ENCODE measurements at places on chromosomes 11 and 22.

DNA sequence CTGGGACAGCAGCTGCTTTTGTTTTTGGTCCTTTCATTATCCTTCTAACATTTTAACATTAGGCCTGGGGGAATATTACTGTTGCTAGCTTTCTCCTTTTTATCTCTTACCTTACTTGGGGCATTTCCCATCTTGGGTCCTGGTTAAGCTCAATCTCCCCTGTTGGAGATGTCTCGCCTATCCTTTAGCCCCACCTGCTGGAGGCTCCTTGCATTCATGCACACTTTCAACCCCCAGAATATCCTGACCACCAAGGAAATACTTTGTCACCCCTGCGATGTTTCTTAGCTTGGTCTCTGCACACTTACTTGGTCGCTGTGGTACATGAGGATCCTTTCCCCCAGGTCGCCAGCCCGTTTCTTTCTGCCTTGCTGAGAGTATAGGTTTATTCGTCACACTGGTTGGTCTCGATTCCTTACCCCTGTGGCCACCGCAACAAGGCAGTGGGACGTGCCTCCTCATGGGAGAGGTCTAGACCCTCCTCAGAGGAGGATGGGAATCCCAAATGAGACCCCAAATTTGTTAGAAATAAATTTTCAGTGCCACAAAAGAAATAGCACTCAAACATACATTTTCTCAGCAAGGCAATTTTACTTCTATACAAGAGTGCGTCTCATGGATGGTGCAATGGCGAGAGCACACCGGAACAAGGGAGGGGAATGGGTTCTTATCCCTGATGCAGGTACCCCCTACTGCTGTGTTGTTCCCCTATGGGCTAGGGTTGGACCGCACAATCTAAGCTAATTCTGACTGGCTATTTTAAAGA, 5.4 kb upstream of the TXN2 start:
- DNase-seq: peak; percentile 63

DNA sequence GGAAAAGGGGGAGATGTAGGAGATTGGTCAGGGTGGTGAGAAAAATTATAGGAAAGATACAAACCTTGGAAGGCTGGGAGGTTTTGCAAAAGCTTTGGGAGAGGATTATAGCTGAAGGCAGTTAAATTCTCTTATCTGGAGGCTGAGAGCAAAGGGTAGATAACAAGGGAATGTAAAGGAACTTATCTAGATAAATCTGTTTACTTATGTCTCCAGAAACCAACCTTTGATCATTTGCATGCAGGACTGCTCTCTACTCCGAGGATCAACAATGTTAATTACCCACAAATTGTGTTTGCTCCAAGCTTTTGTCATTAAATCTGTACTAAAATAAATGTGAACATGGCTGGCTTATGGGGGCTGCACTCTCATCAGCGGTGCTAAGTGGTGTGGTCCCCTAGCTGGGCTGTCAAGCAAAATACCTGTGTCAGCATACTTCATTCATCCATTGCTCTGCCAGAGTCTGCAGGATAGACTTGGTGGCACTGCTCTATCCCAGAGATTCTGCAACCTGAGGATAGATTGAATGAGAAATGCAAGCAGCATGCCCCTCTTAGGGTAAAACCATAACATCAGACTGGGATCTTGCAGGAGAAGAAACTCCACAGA, 1599.2 kb upstream of the TENM4 start:
- no peak for DNase-seq

GRCh38 chr11:359181-359714, 10.1 kb upstream of the B4GALNT4 start:
- DNase-seq: peak; percentile 20

DNA sequence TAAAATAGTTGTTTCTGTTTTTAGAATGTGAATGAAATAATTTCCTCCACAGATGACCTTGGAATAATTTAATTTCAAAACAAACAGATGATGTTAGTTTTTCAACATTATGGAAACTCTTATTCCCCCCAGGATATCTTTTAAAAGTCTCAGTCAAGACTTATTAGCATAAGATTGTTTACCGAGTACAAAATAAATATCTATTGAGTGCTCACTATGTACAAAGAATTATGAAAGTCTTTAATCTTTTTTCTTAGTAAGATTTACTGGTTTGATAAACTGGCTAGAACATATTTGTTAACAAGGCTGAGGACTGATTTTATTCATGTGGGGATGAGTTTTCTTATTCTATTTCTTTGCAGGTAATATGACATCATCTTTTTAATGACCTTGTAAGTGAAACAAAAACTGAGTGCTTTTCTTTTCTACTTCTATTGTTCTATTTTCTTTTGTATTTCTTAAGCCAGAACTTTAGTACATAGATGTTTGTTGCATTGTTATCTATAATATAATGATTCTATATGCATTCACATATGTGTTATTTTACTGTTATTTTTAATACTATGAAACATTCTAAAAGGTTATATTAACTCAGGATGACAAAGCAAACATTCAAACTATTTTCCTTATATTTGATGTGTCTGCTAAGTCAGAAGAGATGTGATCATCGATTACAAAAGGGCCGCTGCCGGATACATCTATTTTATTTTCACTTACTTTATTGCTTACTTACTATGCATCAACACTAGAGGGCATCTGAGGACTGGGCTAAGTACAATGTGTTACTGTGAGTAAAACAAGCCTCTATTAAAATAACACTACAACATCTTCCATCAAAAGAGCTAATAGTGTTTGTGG, 111.0 kb upstream of the ARHGAP42 start:
- peak; percentile 59 for DNase-seq

- peak; percentile 40 for DNase-seq
Measured at GRCh38 chr11:130638033-130638432, 189.6 kb downstream of the ADAMTS15 start.

- DNase-seq: no peak
Measured at GRCh38 chr11:95084509-95084908, 5.1 kb upstream of the ENDOD1 start.

DNA sequence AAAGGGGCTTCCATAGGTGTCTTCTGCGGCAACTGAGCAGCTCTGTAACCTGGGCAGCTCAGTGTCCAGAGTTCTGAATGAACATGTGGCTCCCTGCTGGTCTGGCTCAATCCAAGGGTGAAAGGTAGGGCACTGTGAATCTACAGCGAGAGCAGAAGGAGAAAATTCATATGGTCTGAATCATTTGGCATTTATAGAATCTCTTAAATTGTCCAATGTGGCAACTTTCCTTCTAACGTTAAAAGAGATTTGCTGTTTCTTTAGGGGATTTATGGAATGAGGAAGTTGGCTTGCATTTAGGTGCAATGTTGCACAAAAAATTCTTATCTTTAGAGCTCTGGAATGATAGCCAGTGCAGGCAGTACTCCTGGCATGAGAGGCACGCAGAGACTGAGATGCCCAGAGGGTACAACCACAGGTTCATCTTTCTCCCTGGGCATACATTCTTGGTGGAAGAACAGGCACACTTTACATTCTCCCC, 17.0 kb downstream of the ATXN10 start:
- peak; percentile 91 for DNase-seq

- DNase-seq: peak; percentile 64
Measured at GRCh38 chr11:78080818-78081495, 1.3 kb upstream of the NDUFC2 start.

- DNase-seq: peak; percentile 94
Measured at GRCh38 chr11:7020183-7020917, at the start of the genes NLRP14 and ZNF214. NLRP14 (plus strand) TSS chr11:7020479; CDS start chr11:7038587, 18,108 bp downstream. ZNF214 (minus strand) TSS chr11:7020346; CDS start chr11:7002835, 17,511 bp downstream.

DNA sequence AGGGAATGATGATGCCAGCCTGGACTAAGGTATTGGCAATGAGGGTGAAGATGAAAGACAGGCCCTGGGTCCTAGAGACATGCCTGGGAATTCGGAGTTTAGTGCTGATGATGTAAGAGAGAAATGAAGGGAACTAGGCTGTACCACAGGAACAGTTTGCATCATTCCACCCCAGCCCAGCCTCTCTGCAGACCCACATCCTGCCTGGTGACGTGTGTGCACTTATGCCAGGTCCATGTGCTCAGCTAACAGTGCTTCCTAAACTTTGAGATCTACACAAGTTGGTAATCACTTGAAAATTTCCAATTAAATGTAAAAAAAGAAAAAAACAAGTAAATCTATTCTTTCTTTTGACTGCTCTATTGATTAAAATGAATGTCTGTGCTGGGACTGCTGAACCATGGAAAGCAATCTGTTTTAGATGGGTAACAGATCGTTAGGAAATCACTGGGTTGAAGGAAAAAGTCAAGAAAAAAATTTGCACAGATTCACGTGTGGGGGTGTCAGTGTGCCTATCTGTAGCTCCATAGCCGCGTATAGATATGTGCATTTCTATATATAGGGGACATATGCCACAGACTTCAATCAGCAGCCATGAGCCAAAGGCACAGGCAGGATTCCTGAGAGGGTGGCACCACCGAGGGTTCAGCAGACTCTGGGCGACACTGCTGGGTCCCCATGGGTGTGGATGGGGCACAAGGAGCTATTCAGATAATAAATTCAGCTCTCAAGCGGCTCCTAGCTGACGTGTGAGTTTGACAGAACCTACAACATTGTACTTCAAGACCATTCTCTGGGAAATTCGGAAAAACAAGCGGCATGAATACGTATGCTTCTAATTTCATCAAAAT, 131.1 kb upstream of the OPCML start:
- DNase-seq: no peak

DNA sequence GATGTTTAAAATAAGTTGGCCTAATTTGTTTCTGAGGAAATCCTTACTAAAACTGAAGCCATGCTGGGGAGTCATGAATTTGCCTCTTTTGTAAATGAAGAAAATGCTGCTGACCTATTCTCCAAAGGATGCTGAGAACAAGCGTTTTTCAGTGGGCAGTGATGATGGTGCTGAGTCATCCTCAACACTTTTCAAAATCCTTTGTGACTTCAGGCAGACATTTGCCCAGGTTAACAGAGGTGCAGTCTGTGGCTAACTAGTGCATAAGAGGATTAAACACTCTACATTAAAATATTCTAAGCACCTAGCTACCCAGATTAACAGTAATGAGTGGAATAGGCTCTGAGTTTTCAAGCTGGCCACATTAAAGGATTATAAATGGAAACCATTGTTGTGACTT, 509.0 kb downstream of the DLG2 start:
- no peak for DNase-seq
